ENCODE measurements at places on chromosomes 3 and 15.

- DNase-seq = peak; percentile 87
These were observed 31.8 kb downstream of the GPR171 start for GRCh38 chr3:151171145-151171757.

- DNase-seq = no peak
These were observed 837.0 kb upstream of the CFAP20DC start for GRCh38 chr3:59886790-59887189.

GRCh38 chr3:171982828-171983227 is 56.5 kb upstream of the FNDC3B start:
- no peak for DNase-seq

DNA sequence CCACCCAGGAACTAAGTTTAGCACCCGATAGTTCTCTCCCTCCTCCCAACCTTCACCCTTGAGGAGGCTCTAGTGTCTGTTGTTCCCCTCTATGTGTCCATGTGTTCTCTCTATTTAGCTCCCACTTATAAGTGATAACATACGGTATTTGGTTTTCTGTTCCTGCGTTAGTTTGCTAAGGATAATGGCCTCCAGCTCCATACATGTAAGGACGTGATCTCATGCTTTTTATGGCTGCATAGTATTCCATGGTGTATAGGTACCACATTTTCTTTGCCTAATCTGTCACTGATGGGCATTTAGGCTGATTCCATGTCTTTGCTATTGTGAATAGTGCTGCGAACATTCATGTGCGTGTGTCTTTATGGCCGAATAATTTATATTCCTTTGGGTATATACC is 66.9 kb upstream of the TRA2B start:
- no peak for DNase-seq

DNA sequence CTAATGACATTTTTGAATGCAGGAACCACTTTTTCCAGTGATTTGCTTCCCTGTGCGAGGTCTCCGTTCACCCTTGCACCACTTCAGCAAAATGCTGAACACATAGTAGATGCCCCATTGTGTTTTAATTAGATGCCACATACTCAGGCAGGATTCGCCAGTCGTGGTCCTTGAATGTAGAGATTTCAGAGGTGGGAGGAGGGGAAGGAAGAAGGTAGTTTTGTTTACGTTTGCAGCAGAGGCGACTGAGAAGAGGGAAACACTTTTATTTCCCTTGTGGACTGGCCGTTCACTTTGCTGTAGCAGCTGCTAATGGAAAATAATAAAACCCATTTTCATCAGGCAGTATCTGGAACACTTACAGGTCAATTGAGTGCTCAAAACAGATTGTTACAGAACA is 262.8 kb upstream of the TBL1XR1 start:
- DNase-seq = no peak
